Lower lobe of right lung (tissue), 2 donors: ENCODE measurements at places on chromosomes 4 and X. TPM values are rescaled to one million over a fixed set of nuclear protein-coding genes. Genes with fewer than 3 reads are reported as not detected.

The RAB9A gene
- 32.8 TPM for total RNA-seq

The RXFP1 gene
- total RNA-seq = 6.9 TPM

The STK32B gene
- 1.3 TPM for total RNA-seq

The MAGEA2B gene
- total RNA-seq = not detected

The FRAS1 gene
- 9.2 TPM for total RNA-seq

The EIF1AX gene
- 60.0 TPM for total RNA-seq

The SOX3 gene
- total RNA-seq = not detected

The CXCL11 gene
- 0.62 TPM for total RNA-seq

The SSX4B gene
- total RNA-seq = not detected

The ARHGAP36 gene
- total RNA-seq = not detected

The CLNK gene
- 0.09 TPM for total RNA-seq

The MAGEA8 gene
- not detected for total RNA-seq

The CXCL5 gene
- 5.4 TPM for total RNA-seq

The HMX1 gene
- total RNA-seq = not detected

The GYPA gene
- total RNA-seq = not detected

The CDS1 gene
- total RNA-seq = 24.4 TPM

The IRS4 gene
- total RNA-seq = 0.09 TPM

The MEPE gene
- not detected for total RNA-seq
